ENCODE measurements at places on chromosomes 16 and 17. TPM values are rescaled to one million over a fixed set of nuclear protein-coding genes. Genes with fewer than 3 reads are reported as not detected.

The TBX4 gene
- total RNA-seq = not detected

DNA sequence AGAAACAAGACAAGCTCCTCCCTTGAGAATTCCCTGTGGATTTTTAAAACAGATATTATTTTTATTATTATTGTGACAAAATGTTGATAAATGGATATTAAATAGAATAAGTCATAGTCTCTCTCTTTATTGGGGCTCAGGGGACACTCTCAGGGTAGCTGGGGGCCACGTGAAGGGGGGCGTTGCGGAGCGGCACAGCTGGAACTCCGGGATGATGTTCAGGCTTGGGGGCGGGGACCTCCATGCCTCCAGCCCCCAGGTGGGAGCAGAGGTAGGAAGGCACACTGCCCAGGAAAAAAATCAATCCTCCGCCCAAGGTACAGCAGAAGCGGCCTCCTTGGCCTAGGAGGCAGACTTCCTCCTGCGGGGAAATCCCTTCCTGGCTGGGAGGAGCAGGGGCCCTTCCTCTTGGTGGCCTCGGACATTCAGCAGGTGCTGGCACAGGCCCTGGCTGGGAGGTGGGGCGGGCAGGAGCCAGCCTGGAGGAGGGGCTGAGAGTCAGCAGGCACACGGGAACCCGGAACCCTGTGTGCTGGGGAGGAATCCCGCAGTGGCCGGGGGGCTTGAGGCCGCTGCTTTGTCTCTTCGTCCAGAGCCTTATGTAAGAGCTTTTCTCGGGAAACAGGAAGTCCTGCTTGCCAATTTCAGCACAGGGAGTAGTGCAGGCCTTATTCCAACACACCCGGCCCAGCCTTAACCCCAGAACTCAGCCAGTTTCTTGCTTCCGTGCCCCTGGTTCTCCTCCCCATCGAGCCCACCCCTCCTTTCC, 591 bp upstream of the TNFSF13 start:
- DNase-seq = no peak

The PRAC1 gene
- total RNA-seq = not detected

The PRDM7 gene
- not detected for total RNA-seq

DNA sequence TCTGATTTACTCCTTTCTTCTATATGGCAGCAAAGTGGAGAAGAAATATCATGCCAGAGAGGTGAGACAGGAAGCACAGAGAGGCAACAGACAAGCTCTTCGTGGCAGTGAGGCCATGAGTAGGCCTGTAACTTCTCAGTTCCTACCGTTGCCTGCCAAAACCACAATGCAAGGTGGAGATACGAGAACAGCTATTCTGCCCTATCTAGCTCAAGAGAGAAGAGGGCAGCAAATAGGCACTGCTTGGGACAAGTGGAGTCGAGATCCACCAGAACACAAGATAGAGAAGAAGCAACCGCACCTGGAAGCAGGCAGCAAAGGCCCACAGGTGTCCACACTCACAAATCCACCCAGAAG, 24.8 kb downstream of the RANBP10 start:
- DNase-seq = no peak

The TBC1D3I gene
- 0.33 TPM for total RNA-seq

The ASGR2 gene
- not detected for total RNA-seq

GRCh38 chr16:71689901-71690300, 34.6 kb downstream of the PHLPP2 start:
- DNase-seq = no peak

- DNase-seq = no peak
These were observed 2.4 kb downstream of the CACNB1 start for GRCh38 chr17:39194985-39195524.

The MT4 gene
- total RNA-seq = not detected

GRCh38 chr17:65022751-65023700, 33.5 kb downstream of the GNA13 start:
- DNase-seq = peak; percentile 4

The TBC1D26 gene
- total RNA-seq = not detected

DNA sequence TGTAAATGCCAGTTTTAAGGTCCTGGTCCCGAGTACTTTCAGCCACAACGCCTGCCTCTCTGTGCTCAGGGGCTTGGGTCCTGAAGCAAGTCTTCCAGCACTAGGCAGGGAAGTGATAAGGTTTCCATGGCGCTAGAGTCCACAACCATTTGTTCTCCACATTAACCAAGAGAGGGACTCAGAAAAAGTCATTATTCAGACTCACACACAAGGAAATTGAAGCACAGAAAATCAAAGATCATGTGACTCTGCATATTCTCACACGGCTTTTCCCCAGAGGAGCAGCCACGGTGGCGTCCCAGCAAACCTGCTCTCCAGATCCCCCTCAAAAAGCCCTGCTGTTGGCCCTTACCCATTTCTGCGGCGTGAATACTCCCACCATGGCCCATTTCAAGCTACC, 9.7 kb downstream of the ENPP7 start:
- no peak for DNase-seq

The QRICH2 gene
- total RNA-seq = 2.3 TPM

- no peak for DNase-seq
These were observed 22.9 kb downstream of the FOXN1 start for GRCh38 chr17:28529013-28529400.

DNA sequence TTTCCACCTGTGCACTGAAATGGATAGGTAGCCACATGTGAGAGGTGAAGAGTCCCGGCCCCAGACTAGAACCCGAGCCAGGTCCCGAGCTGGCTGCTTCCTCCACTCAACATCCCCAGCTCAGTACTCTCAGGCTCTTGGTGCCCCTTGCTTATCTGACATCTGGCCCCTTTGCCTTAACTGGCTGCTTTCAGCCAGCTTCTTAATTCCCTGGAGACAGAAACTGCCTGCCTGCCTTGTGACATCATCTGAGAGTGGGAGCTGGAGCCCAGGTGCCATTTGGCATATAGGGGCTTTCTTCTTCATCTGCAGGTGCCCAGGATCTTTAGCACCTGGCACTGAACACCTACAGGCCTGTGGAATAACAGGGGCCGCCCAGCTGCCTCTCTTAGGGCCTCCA, 8.9 kb downstream of the CHAD start:
- DNase-seq = no peak

The MYH3 gene
- total RNA-seq = 0.28 TPM

- no peak for DNase-seq
These were observed 23.8 kb upstream of the DOC2B start for GRCh38 chr17:205148-205669.

- peak; percentile 35 for DNase-seq
These were observed 27.9 kb upstream of the DBNDD1 start for GRCh38 chr16:90046971-90047713.

GRCh38 chr17:40108970-40109824, 8.8 kb upstream of the NR1D1 start:
- DNase-seq = no peak

- DNase-seq = no peak
These were observed 10.1 kb downstream of the PLXDC1 start for GRCh38 chr17:39141294-39141693.

The SCNN1G gene
- not detected for total RNA-seq

GRCh38 chr17:17381446-17382064, 78.4 kb downstream of the NT5M start:
- DNase-seq = no peak

DNA sequence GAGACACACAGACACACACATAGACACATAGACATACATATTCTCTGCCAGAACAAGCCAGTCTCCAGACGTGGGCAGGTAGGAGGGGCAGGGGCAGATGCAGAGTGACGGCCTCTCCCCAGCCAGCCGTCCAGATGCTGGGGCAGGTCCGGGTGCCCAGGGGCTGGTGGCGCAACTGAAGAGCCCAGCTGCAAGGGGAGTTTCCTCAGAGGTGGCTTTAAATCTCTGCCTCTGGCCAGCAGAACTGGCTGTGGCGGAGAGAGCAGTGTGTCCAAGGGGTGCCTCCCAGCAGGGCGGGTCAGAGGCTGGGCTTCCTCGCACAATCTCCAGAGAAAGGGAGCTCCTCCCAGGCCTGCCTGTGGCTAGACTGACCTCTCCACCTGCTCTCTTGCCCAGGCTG, 9.4 kb upstream of the GCGR start:
- no peak for DNase-seq

DNA sequence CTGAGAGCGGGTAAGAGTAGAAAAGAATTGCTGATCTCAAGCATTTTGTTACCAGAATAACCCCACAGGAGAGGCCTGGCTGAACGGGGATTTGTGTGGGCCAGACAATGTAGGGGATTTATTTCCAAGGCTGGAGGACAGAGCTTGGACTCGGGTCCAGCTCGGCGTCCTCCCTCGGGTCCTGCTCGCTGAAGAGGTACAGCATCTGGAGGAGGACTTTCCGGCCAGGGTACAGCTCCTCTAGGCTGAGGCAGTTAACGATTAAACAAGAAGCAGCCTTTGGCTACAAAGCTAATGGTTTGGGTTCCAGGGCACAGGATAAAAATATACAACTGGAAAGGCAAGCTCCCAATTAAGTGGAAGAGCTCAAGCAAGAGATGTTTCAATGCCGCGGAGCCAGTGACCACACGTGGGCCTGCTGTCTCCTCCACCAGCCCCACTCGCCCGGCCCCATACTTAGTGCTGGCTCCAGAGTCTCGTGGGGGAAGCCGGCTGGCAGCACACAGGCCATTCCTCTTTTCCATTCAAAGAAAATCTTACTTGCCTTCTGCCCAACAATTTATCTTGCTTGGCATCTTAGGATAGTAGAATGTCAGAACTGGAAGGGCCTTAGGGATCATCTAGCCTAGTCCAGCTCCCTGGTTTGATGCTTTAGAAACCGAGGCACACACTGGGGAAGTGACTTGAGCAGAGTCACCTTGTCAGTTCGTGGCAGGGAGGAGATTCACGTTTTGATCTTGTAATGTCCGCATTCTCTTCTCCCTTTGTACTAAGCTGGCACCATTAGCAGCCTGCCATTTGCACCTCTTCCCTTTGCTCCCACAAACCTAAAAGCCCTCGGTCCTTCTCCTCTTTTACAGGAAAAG, 85.9 kb upstream of the TBX2 start:
- DNase-seq = no peak

DNA sequence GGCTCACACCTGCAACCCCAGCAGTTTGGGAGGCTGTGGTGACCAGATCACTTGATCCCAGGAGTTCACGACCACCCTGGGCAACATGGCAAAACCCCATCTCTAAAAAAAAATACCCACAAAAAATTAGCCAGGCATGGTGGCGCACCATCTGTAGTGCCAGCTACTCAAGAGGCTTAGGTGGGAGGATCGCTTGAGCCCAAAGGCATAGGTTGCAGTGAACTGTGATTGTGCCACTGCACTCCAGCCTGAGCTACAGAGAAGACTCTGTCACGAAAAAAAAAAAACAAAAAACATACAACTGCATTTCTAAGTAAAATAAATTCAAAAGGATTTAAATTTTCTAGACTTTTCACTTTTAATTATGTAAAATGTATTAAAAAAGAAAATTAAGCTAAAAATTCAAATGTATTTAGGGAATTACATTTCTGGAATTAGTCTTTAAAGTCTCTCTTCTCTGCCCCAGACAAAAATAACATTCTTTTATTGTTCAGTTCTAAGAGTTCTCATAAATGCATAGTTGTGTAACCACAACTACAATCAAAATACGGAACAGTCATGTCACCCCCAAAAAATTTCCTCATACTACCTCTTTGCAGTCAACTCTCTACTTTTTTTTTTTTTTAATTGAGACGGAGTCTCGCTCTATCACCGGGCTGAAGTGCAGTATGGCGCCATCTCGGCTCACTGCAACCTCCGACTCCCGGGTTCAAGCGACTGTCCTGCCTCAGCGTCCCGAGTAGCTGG, 14.1 kb downstream of the FAM222B start:
- DNase-seq = peak; percentile 49

The TIMM22 gene
- 20.9 TPM for total RNA-seq

The ZNF668 gene
- 24.5 TPM for total RNA-seq

GRCh38 chr16:645852-646678, 3.1 kb upstream of the WDR90 start:
- DNase-seq = no peak

DNA sequence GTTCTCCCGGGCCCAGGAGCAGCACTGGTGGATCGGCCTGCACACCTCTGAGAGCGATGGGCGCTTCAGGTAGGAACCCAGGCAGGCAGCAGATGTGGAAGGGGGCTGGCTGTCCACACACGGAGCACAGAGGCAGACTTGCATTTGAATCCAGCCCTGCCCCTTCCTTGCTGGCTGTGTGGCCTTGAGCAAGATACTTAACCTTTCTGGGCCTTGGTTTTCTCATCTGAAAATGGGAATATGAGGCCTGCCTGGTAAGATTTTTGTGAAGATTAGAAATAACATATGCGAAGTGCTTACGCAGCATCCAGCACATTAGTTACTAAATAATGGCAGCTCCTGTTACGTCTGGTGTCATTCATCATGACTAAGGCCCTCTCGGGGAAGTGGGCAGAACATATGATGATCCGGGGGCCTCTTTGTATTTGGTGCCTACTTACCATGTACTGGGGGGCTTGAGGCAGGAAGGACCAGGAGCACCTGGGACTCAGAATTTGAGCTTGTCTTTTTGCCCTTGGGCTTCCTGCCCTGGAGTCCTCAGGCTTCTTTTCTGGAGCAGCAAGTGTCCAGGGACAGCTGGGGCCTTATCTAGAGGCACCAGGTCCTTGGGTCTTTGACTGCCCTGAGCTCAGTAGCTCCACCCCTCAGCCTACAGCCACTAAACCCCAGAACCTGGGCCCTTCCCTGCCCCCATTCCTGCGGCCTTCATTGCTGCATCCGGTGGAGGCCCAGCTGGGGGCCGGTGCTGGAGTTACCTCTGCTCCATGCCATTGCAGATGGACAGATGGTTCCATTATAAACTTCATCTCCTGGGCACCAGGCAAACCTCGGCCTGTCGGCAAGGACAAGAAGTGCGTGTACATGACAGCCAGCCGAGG, 53.8 kb downstream of the MRC2 start:
- no peak for DNase-seq

Measured in HFFc6 (cell line).